ENCODE measurements at places on chromosomes 16 and 17. TPM values are rescaled to one million over a fixed set of nuclear protein-coding genes. Genes with fewer than 3 reads are reported as not detected.
A peak's percentile ranks its signal among the peaks of the same experiment; 100 is the strongest.

- DNase-seq: no peak
Observed at GRCh38 chr17:81027038-81027437, 7.9 kb upstream of the BAIAP2 start.

DNA sequence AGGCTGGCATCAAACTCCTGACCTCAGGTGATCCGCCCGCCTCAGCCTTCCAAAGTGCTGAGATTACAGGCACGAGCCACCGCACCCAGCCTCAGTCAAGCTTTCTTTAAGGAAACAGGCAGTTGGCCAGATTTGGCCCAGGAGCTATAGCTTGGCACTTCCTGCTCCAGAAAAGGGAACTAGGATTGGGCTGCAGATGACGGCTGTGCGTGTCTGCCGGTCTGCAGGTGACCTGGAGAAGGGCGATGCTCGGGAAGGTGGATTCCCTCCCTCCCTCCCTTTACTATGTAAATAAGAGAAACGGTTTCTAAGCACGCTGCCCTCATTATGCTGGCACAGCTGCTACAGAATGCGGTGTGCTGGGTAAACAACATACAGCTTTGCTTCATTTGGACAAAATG is 215.9 kb downstream of the RPTOR start:
- DNase-seq: no peak

- DNase-seq: no peak
Observed at GRCh38 chr17:32995416-32996045, 3.9 kb downstream of the SPACA3 start.

DNA sequence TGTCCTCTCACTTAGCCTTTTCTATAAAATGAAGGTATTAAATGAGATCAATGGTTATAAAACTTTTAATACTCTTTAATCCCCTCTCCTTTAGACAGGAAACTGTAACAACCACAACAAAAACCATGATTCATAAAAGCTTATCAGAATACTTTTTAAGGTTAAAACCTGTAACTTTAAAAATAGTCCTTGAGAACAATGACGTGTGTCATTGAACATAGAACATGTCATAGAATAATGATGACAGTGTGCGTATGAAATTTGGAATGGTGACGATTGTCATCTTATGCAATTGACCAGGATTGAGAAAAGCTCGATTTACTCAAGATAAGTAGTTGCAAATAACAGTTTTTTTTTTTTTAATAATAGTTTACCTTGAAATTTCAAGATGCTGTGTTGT is 94.1 kb downstream of the PLCG2 start:
- no peak for DNase-seq

- no peak for DNase-seq
Observed at GRCh38 chr16:78177987-78178386, 78.5 kb downstream of the WWOX start.

- DNase-seq: no peak
Observed at GRCh38 chr16:2500430-2500917, 13.3 kb upstream of the ATP6V0C start.

DNA sequence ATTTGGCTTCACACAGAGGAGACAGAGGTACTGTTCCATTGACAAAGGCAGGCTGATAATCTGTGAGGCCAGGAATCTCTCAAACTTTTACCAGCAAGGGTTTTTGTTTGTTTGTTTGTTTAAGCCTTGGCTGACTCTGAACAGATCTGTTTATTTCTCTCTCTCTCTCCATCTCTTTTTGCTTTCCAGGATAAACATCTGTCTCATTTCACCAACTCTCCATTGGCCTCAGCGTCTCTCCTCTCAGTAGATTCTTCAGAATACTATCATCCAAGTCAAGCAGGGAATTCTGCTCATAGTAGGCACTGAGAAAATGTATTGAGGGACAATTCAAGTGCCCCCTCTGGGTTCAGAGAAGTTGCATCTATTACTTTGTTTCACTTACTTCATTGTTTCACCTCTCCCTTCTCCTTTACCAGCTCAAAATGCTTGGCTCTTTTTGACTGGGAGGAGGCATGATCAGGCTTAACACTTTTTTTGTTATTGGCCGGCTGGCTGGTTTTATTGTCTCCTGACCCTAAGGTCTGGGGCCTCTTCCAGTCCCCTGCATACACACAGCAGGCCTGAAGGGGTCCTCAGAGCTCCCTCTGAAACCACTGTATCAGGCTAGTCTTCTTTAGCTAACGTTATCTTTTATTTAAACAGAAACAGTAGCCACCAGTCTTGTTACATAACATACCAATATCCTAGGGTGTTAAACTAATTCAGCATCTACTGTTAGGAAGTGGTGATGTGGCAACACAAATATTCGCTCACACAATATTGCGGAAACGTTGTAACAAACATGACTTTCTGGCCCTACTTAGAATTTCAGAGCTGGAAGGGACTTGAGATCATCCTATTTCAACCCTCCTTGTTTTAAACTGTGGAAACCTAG is 2.0 kb upstream of the YPEL2 start:
- peak; percentile 24 for DNase-seq

- DNase-seq: no peak
Observed at GRCh38 chr16:68676113-68676860, 31.2 kb downstream of the CDH3 start.

- no peak for DNase-seq
Observed at GRCh38 chr16:69408475-69408874, 15.9 kb upstream of the CYB5B start.

GRCh38 chr16:52705122-52705521 is 158.2 kb upstream of the TOX3 start:
- no peak for DNase-seq

DNA sequence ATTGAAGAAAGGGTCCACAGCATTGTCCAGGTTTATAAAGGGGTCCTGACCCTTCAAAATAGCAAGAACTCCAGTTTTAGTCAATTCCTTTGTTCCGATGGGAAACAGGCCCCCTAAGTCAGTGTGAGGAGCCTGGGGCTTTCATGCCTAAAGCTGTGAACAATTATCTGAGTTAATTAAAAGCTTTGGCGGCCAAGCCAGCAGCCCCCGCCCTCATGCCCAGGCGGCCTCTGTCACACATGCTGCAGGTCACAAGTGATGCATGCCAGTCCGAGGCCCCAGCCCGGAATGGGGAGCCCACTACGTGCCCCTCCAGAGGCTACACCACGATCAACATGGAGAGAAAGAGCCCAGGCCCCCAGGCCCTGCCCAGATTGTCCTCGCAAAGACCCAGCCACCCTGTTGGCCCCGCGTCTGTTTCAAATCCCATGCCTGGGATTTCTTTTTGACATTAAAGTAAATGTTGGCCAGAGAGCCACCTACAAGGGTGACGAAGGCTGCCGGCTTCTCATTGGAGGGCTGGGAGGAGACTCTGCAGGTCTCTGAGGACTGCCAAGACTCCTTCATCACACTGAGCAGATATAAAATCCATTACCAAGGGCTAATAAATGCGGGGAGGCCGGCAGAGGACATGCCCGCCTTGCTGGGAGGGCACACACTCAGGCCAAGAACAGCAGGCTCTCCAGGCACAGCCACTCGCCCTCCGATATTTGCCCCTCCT is 14.5 kb upstream of the PITPNM3 start:
- DNase-seq: no peak

DNA sequence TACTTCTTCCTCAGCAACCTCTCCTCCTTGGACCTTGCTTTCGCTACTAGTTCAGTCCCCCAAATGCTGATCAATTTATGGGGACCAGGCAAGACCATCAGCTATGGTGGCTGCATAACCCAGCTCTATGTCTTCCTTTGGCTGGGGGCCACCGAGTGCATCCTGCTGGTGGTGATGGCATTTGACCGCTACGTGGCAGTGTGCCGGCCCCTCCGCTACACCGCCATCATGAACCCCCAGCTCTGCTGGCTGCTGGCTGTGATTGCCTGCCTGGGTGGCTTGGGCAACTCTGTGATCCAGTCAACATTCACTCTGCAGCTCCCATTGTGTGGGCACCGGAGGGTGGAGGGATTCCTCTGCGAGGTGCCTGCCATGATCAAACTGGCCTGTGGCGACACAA is 429 bp downstream of the OR2C1 start:
- no peak for DNase-seq

GRCh38 chr17:27807567-27808470 is 7.5 kb upstream of the NOS2 start:
- no peak for DNase-seq

- no peak for DNase-seq
Observed at GRCh38 chr17:50721194-50722010, 2.0 kb downstream of the LUC7L3 start.

DNA sequence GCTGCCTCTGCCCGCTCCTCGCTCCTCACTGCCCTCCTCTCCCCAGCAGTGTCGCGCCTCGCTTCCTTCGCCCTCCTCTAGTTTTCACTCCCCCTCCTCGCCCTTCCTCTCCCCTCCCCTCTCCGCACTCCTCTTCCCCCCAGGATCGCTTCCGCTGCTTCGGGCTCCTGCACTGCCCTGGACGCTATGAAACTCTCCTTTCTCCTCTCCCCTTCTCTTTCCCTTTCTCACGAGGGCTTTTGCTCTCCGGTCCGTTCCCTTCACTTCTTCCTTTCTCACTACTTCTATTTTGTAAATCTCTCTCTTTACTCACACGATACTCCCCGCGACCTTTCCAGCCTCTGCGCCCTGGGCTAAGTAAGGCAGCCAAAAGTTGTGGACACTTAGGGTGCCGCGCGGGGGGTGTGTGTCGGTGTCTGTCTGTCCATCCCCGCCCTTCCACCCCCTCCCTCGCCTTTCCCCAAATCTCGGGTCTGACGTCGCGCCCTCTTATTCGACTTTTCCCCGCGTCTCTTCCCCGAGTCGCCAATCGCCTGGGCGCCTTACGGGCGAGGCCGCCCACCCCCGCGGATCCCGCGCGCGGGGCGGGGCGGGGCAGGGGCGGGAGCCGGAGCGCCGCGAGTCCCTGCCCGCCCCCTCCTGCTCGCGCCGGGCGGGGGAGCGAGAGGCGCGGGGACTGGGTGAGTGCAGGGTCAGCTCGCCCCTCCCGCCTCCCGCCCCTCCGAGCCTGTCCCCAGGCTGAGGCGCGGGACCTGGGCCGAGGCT is at the start of gene IRX3:
TSS of gene IRX3 (minus strand) at position 422 of the 765 bp plus-strand sequence. CDS start 737 bp downstream, outside the sequence.
- no peak for DNase-seq

GRCh38 chr16:87833548-87833947 is 35.8 kb downstream of the SLC7A5 start:
- no peak for DNase-seq

DNA sequence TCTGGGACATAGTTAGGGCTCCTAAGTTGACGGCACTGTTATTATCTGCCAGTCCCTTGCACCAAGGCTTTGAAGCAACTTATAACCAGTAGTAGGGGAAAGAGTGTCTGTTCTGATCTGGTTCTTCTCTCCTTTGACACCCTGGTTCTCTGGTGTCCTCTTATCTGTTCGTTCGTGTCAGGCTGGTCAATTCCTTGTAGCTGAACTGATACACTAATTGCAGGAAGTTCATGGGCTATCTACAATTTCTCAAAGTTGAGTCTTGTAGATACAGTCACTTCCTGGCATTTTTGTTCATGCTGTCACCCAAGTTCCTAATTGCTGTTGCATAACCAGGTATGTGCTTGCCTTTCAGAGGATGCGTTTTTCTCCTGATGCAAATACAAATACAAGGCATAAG is 17.3 kb upstream of the MYO1D start:
- DNase-seq: no peak

DNA sequence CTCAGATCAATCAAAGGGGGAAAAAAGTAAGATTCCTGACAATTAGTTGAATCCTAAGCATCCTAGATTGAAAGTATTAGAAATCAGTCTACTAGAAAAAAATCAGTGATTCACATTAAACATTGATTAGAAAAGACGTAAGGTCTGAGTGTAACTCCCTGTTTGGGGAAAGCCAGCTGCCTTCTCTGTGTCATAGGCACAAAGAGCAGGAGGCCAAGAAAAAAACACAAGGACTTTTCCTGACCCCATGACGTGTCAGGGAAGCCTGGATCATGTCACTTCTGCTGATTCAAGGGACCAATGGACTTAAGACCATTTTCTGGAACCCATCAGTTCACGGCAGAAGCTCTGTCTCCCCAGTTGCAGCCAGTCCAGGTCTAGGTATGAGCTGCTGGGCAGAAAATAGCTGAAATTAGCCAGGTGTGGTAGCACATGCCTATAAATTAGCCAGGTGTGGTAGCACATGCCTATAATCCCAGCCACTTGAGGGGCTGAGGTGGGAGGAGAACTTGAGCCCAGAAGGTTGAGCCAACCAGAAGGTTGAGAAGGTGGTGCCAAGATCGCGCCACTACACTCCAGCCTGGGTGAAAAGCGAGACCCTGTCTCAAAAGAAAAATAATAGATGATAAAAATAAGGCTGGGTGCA is 35.9 kb downstream of the RANBP10 start:
- DNase-seq: no peak

DNA sequence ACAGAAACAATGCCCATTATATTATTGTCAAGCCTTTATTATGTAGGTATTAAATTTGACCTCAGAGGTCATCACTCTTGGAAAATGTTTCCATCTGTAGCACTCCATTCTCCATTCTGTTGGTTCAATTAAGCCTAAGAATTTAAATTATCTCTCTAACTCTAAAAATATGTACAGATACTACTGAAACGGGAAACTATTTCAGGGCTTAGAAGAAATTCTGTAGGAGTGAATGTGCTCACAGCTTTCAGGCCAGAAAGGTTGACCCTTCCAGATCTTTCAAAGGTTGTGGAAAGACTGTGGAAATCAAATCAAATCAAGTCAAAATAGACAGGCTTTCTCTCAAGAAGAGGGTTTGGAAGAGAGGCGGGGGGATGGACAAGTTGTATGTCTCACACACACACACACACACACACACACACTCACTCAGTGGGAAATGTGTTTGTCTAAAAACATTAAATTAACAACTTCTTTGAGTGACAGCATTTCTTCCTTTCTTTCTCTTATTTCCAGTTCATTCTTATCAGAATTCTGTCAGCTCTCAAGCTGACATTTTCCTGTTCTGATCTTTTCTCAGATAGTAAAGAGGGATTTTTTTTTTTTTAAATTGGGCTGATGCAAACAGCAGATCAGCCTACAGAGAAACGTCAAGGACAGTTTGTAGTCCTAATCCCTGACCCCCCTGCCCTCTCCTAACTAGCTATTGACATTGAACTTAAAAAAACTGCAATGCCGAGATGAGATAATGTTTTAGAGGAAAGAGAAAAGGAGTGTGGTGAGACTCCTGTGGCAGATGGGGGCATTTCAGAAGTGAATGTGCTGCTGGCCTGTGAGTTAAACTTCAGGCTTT is 139.0 kb upstream of the ZFHX3 start:
- DNase-seq: no peak

- no peak for DNase-seq
Observed at GRCh38 chr17:61284746-61285145, 114.9 kb upstream of the TBX2 start.

Gene NPIPA8
- 63.0 TPM for total RNA-seq

Gene NTN1
- 0.12 TPM for total RNA-seq

Gene MMP28
- total RNA-seq: not detected

Gene SLFN14
- total RNA-seq: 7.2 TPM

Gene TMEM100
- total RNA-seq: not detected

Gene ROGDI
- total RNA-seq: 15.0 TPM

Gene HOXB1
- total RNA-seq: not detected

Gene PNPO
- total RNA-seq: 7.1 TPM

Gene MT4
- total RNA-seq: not detected

All from T-helper 17 cell (primary cell).